ENCODE measurements at places on chromosomes 4 and X. TPM values are rescaled to one million over a fixed set of nuclear protein-coding genes. Genes with fewer than 3 reads are reported as not detected.

GRCh38 chr4:142812091-142812490 is 34.0 kb downstream of the INPP4B start:
- DNase-seq = no peak

GRCh38 chrX:78655642-78656041 is 3.5 kb downstream of the RTL3 start:
- no peak for DNase-seq

Gene PLXNB3
- polyA plus RNA-seq = 13.8 TPM

- DNase-seq = peak; percentile 69
Observed at GRCh38 chr4:1490654-1491327, 84.5 kb upstream of the NKX1-1 start.

DNA sequence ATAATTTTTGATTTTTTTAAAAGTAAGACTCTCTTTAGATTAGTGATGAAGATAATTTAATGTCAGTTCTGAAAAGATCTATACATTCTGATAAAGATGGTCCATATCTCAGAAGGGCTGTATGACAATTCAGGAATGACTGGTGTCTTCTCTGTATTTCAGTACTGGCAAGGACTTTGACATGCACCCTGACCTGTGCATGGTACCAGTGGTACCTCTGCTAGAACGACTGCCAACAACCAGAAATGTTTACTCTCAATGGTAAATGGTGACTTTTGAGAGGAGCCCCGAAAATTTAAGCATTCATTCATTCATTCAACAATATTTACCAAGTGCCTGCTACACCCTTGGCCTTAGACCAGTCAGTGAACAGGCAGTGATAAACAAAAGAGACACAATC is 4.8 kb downstream of the NR3C2 start:
- DNase-seq = no peak

DNA sequence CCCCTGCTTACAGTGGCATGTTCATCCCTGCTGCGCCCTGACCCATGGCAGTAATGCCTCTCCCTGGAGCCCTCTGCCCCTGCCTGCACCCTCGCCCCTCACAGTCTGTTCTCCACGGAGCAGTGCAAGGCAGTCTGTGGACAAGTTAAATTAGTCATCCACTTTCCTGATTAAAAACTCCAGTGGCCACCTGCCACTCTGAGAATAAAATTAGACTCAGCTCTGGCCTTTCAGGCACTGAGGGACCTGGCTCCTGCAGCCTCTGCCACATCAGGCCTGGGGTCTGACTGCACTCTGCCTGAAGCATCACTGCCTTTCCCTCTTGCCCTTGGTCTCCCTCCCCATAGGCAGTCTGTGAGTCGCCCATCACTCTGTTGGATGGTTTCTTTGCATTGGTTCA is 53.6 kb downstream of the GRK4 start:
- peak; percentile 42 for DNase-seq

Gene NDP
- 0.13 TPM for polyA plus RNA-seq

All from SK-N-SH (cell line).